Activated T-cell treated with anti-CD3 and anti-CD28 coated beads, Interleukin-2, amount 50 U/mL, for 1 hour (primary cell): ENCODE measurements at places on chromosomes 12 and 14.

- DNase-seq: no peak
Measured at GRCh38 chr14:90642244-90642717, 173.9 kb downstream of the TTC7B start.

DNA sequence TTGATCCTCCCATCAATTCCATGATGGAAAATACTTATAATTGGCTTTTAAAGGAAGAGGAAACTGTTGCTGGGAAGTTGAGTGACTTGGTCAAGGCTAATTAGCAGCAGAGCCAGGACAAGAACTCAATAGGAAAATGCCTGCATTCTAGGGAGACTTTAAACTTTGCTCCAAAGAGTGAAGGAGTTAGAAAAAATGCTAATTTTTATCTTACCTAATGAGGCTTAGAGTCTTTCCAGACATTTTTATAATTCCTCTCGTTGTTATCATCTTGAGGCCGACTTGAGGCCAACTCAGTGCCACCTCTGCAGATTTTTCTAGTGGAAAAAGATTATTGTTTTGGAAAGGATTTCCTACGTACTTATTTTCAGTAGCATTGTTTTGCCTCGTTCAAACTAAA is 344.6 kb downstream of the ETNK1 start:
- DNase-seq: no peak

GRCh38 chr12:47343684-47344567 is 264.2 kb upstream of the AMIGO2 start:
- DNase-seq: no peak

DNA sequence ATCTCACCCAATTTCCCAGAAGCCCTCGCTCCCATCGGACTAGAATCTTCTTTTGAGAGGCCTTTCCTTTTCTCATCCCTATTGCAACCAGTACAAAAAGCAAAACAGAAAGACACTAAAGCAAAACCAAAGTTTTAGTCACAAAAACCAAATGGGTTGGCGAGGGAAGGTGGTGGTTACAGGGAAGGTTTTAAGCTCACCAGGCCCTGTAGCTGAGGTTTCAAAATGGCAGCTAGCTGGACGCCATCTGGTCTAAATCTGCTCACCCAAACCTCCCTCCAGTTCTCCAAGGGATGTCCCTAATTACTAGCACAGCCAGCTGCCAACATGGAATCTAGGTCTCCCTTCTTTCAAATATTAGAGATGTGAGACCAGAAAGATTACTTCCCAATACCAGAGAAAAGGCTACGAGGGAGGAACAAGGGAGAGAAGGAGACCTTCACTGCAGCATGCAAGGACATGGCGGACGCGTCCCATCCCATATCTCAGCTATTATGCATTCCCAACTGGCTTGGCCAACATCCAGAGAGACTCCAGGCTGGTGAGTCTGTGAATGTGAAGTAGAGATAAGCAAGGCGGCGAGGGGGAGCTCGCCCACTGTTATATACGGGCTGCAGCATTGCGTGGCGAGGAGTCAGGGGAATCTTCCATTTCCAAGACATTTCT is 70.8 kb downstream of the DPF3 start:
- DNase-seq: no peak

- DNase-seq: no peak
Measured at GRCh38 chr12:38282886-38283285, 33.7 kb upstream of the ALG10B start.

DNA sequence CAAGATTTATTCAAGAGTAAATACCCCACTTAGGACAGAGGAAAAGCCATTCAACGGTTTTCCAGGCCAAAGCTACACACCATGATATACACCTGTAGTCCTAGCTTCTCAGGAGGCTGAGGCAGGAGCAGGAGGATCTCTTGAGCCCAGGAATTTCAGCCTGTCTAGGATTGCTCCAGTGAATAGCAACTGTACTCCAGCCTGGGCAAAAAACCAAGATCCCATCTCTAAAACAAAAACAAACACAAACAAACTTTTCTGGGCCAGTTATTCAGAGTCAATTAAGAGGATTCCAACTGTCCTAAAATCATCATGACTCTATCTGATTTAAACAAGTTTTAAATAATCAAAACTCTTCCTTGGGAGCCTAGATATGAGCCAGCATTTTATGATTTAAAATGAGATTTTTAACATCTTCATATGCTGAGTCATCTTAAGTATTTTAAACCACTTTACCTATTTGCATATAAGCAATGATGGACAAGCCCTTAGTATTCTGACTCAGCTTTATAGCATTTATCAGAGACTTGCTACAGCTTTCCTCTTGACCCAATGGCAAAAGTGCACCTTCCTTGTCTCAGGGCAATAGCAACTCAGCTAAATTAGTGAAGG is 77.1 kb downstream of the KCNMB4 start:
- DNase-seq: no peak

DNA sequence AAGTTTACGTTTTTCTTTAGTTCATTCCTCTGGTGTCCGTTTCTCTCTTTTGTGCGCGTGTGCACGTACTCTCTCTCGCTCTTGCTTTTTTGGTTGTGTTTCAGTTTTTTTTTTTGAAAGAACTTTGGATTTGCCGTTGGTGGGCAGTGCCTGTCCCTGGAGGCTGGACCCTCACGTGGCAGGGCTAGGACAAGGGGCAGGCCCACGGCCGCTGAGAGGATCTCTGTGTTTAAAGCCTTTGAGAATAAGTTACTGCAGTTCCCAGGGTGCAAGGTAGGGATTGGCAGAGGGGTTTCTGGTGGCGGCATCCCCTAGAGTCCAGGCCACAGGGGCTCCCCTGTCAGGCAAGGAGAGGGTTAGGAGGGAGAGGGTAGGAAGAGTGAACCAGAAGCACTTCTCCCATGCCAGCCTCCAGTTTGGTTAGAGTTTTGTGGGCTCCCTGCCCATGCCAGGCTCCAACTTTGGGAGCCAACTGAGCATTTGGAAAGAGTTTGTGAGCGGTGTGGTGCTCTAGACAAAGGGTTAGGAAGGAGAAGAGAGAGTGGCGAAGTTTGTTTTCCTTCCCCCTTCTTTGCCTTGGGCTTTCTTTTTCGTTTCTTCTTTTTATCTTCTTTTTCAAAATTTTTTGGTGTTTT is 30.5 kb downstream of the ZFHX2 start:
- no peak for DNase-seq

DNA sequence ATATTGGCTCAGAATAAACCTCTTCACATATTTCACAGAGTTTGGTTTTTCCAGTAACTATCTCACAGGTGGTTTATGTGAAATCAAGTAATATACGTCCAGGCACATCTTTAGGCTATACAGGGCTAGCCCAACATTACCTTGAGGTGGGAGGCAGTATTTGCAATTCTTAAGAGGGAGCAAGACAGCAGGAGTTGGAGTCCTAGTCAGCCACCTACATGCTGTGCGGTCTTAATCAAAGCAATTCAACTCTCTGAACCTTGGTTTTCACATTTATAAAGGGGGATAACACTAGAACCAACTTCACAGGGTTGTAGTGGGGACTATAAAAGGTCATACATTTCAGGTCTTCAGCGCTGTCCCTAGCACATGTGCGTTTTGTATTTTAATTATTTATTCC is 73.5 kb upstream of the FICD start:
- DNase-seq: no peak

DNA sequence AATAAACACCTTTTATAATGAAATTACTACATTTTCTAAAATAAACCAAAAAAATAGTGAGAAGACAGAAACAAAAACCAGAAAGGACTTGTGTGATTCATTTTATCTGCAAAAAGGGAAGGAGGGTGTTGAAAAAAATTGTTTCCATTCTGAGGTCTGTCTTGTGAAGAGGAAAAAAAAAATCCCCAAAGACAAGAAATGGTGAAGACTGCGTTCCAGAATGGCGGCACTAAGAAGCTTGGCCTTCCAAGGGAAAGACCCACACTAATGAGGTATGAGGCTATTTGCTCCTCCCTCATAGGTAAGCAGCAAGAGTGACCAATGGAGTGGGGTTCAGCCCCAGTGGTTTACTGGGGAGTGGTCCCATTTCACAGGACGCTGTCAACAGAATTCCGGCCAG is 35.0 kb downstream of the GNPTAB start:
- no peak for DNase-seq

DNA sequence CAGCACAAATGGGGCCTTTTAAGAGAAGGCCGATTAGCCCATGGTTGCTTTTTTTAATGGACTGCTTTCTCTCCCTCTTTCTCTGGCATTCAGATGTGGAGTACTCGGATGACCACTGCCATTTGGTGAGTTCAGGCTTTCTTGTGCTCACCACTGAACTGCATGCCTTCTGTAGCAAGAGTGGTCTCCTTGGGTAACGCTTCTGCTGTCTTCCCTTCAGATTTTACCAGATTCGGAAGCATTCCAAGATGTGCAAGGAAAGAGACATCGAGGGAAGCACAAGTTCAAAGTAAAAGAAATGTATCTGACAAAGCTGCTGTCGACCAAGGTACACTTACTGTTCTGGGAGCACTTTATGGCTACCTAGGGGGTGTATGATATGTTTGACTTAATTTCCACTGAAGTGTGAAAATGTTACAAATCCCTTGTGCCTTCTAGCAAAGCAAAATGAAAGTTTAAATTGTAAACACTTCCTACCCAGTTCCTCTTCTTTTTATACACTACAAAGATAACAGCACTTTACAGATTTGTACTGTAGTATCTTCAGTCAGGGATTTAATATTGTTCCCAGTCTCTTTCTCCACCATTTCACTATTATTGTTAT is 148.8 kb downstream of the PLXNC1 start:
- DNase-seq: no peak

GRCh38 chr12:122205053-122205925 is 1.8 kb downstream of the B3GNT4 start:
- no peak for DNase-seq

DNA sequence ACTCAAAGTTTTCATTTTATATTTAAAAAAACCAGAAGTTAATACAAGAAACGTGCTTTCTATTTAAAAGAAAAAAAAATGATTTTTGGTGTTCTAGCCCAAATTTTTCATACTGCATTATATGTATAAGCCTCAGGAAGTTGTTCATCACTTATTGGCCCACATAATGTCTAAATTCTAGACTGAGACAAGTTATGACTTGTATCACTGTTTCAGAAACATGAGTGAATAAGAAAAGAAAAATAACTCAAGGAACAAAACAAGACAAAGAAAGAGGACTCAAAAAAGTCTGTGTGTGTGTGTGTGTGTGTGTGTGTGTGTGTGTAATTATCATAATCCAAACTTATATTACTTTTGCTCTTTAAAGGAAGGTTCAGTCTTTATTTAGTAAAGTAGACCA is 929.8 kb downstream of the GALC start:
- no peak for DNase-seq

DNA sequence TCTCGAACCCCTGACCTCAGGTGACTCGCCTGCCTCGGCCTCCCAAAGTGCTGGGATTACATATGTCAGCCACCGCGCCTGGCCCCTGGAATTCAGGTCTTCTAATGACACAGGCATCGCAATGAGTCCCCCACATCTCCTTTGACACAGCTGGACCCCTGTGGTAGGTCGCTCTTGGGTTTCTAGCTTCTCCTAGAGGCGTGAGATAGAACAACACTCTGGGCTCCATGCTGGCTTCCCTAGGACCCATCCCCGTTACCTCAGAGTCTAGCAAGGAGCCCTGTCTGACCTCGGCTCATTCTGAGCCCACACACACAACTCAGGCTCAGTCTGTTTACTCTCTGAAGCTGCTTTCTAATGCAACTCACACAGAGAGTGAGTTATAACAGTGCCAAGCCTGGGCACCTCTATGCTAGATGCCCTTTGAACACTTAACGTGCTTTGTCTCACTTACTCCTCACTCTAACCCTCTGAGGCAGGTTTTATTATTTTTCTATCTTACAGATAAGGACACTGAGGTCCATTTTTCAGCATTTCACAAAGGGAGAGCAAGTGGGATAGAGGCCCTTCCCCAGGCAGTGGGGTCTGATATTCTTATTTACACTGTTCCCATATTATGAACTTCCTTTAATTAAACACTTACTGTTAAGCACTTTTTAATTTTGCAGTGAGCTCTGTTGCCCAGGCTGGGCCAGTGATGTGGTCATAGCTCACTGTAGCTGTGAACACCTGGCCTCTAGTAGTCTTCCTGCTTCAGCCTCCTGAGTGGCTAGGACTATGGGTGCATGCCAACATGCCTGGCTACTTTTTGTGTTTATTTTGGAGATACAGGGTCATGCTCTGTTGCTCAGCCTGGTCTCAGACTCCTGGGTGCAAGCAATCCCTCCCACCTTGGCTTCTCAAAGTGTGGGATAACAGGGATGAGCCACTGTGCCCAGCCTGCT is 40.6 kb upstream of the RBM19 start:
- DNase-seq: no peak

GRCh38 chr12:14956024-14956891 is 5.1 kb downstream of the ARHGDIB start:
- no peak for DNase-seq

- DNase-seq: no peak
Measured at GRCh38 chr14:21524575-21525490, 1.3 kb downstream of the SALL2 start.
